ENCODE measurements at places on chromosomes 6 and 20. TPM values are rescaled to one million over a fixed set of nuclear protein-coding genes. Genes with fewer than 3 reads are reported as not detected.
A peak's percentile ranks its signal among the peaks of the same experiment; 100 is the strongest.

The ARMH2 gene
- not detected for total RNA-seq

GRCh38 chr6:152952866-152953509 lies 29.9 kb downstream of the FBXO5 start:
- peak; percentile 13 for DNase-seq

DNA sequence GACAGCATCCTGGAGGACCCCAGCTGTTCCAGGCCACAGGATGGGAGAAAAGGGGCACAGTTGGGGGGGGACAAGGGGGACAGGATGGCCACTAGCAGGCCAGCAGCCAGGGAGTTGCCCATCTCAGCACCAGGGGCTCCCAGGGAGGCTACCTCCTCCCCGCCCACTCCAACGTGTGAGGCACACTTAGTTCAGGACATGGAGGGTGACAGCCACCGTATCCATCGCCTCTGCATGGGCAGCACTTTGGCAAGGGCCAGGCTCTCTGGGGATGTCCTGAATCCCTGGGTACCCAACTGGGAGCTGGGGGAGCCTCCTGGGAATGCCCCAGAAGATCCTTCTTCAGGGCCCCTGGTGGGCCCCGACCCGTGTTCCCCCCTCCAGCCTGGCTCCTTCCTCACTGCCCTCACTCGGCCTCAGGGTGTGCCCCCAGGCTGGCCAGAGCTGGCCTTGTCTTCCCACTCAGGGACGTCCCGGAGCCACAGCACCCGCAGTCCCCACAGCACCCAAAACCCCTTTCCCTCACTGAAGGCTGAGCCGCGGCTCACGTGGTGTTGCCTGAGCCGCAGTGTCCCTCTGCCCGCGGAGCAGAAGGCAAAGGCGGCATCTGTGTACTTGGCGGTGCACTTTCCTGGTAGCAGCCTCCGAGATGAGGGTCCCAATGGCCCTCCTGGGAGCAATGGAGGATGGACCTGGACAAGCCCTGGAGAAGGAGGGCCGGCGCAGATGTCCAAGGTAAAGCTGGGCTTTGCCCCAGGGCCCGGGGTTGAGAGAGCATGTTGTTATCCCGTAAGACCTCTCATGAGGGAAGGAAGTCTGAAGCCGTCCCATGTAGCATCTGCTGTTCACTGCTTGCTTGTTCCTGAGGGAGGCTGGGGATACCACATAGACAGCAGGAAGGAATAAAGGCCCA lies 30.7 kb downstream of the ZNF831 start:
- no peak for DNase-seq

DNA sequence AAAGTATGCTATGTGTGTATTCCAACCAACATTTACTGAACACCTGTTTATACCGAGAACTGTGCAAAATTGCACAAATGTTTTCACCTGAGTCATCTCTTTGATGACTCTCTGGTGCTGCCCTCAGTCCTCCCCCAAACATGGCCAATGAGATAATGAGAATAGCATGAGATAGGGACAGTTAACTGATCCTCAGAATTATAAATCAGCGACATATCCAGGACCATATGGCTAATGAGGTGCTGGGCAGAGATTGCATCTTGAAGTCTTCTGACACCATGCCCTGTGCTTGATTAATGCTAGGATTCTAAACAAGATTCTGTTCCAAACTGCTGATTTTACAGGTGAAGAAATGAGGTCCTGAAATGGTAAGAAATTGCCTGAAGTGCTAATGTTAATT lies 13.0 kb downstream of the CLVS2 start:
- DNase-seq = no peak

DNA sequence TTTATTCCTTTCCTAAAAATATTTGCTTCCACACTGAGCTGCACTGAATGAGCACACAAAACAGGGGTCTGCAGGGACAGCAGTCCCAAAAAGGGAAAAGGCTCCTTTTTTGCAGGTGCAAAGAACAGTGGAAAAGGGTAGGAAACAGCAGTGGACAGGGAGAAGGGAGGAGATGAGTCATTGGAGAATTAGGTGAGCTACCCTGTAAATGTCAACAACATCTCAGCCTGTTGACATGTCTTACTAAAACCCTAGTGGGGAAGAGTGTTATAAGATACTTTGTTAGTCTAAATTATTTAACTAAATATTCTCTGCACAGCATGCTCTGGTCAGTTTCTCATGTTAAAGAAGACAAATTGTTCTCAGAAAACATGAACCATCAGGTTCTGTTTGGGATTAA lies 151.5 kb upstream of the FBXL4 start:
- no peak for DNase-seq

The DCDC2 gene
- 0.13 TPM for total RNA-seq

DNA sequence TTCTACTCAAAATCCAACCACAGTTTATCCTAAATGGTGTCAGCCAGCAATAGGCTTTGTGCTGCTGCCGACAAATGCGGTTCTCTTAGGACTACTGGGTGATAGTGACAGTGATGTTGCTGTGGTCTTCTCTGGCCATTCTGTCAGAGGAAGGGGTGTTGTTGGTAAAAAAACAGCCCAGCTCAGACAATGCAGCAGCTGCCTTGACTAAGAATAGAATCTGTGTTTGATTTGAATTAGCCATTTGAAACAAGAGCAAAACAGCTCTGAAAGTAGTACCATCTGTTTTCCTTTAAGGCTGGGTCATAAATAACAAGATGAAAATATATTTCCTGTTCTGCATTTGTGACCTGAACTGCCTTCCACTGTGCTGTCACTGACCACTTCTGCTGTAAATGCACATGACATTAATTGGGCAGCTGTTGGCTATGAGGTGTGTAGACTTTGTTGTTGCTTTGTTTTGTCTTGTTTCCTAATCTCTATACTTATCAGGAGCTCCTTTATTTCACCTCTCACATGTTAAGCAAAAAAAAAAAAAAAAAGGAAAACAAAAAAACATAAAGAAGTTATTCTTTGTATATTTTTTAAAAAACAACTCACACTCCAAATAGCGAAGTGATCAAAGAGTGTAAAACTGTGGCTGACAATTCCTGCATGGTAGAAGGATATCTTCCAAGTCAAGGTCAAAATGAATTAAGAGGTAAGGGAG lies 497.8 kb upstream of the ARID1B start:
- no peak for DNase-seq

The PAK5 gene
- 0.10 TPM for total RNA-seq

- no peak for DNase-seq
Observed at GRCh38 chr20:33231237-33231636, 4.6 kb upstream of the BPIFA1 start.

The SOX18 gene
- 149 TPM for total RNA-seq

GRCh38 chr6:73743081-73743480 lies 47.1 kb downstream of the CD109 start:
- DNase-seq = no peak

DNA sequence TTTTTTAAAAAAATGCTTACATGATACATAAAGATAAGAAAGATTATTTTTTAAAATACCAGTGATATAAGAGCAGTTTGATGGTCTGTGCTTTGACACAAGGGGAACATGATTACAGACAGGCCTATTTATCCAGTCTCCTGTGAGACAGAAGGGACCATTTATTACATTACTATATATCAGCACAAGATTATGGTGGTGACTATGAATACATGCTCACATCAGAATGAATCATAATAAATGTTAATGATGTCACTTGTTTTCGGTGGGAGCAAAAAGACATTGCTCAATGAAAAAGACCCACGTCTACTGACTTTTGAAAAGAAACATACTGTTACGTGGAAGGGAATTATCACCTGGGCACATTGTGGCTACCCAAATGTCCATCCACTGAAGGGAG lies 455.1 kb downstream of the CDC5L start:
- no peak for DNase-seq

GRCh38 chr6:136862662-136863061 lies 40.3 kb downstream of the PEX7 start:
- no peak for DNase-seq

DNA sequence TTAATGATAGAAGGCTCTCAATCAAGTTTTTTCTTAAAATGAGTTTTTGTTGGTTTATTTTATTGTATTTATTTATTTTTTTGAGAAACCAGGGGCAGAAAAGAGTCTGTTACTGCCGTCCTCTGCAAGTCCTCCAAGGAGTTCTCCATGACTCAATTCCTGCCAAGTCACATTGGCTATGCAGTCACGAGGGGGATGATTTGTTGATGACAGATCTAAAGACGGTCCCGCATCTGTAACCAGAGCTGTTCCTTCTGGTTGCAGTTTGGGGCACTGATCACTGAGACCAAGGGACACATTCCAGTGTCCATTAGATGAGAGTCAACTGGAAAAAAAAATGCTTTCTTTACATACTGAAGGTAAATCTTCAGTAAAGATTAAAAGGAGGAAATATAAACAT lies 13.9 kb upstream of the TSHZ2 start:
- no peak for DNase-seq

- DNase-seq = no peak
Observed at GRCh38 chr6:1850121-1850839, 240.6 kb downstream of the FOXC1 start.

- peak; percentile 49 for DNase-seq
Observed at GRCh38 chr6:159110013-159110412, 59.2 kb upstream of the FNDC1 start.

DNA sequence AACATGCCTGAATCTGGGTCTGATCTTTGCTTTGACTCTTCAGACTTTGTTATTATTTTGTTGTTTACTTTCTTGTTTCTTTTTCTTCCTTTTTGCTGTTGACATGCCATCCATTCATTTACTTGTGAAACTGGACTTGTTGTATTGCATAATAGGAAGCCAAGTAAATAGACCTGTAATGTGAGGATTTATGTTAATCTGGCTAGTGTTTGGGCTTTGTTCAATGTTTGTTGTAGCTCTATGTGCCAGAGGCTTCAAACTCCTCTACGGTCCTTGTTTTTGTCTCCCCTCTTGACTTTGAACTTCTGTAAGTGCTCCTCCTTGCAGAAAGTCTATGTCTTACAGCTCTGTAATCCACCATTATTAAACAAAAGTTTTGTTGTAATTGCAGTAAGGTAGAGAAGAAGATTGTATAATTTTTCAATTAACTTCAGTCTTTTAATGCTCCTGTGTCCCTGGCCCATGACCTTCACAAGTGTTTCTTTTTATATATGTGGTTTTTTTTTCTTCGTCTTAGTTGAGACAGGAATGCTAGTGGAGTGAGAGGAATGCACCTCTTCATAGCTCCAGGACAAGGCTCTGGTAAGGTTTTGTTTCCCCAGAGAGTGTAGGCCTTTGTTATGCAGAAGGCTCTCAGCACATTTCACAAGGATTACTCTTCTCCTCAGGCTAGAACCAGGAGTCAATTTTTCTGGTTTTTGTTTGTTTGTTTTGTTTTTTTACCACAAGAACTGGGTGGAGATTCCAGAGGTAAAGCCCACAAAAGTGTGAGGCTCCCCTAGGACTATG lies 1061.8 kb upstream of the CITED2 start:
- no peak for DNase-seq

DNA sequence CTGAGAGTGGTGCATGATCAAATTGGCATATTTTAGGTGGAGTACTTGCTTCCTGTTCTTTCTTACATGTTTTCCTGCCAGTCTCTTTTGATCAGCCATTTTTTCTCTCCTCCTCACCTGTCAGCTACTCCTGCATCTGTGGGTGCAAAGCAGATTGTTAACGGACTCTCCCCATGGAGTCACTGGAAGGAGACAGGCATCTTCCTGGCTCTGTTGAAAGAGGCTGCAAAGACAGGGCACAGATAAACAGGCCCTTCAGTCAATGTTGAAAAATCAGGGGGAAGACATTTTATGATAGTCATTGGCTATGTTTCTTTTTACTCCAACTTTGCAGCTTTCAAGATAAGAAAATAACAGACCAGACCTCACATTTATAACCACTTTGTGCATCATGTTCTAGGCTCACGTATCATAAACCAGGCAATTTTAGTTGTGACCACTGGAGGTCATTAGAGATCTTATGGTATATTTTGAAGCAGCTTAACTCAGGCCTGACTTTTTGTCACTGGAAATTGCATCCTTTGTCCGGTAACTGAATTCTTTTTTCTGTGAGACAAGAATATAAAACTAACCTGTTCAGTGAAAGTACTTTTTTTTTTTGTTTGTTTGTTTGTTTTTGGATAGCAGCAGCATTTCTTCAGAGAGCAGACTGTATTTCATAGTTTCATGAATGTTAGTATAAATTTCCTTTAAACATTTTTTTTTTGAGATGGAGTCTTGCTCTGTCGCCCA lies 20.1 kb downstream of the ECT2L start:
- no peak for DNase-seq

The SLC17A3 gene
- 0.23 TPM for total RNA-seq

GRCh38 chr6:160979061-160979708 lies 12.4 kb upstream of the MAP3K4 start:
- no peak for DNase-seq

The WFDC5 gene
- not detected for total RNA-seq

DNA sequence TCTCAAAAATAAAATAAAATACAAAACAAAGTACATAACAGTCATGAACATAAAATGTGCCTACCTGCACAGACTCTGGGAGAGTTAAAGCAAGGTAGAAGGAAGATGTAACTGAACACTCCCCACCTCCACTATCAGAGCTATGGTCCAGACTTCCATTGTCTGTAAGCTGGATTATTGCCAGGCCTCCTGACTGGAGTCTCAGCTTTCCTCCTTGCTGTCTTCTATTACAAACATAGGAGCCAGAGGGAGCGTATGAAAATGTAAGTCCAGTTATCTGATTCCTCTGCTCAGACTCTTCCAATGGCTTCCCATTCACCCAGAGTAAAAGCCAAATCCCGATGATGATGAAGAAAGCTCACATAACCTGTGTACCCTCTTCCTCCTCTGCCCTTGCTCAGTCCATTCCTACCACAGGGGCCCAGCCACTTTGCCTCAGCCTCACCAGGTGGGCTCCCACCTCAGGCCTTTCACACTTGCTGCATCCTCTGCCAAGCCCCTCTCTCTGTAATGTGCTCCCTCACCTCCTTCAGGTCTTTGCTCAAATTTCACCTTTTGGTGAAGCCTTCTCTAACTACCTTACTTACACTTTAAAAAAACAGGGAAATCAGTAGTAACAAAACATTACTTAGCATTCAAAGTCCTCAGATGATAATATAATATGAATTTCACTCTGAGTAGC lies 194.1 kb downstream of the RIMS1 start:
- no peak for DNase-seq

DNA sequence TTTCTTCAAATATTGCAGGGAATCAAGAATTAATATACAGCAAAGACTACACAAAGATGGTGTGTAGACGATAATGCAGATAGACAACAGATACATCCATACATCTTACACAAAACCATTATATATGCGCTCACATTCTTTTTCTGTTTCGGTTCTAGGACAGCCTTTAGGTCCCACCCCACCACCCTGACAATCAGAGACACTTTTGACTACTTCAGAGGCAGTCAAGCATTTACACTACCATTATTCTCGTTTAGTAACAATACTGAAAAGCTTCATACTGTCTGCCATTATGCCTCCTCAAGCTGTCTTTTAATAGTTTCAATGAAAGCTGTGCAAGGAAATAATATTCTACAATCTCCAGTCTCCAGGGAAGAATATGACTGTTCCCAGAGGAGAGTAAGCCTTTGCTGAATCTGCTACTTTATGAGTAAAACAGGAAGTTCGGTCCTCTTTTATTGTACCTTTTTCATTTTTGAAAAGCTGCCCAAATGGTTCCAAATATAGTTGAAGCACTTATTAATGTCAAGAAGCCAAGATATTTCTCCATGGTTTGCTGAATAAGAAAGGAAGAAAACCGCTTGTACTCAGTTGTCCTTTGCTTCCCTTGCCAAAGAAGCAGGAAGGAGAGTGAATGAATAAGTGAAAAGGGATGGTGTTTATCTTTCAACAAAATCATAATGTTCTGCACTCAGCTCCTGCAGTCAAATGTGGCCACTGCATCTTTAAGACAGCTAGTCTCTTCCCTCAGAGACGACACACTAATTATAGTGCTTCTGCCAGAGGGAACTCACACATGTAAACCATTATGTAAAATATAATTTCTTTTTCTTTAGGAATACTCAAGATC lies 468.3 kb downstream of the CDC5L start:
- DNase-seq = no peak

The OR2B6 gene
- not detected for total RNA-seq

- DNase-seq = peak; percentile 80
Observed at GRCh38 chr6:81753711-81754577, 1.5 kb upstream of the TENT5A start.

The MEI4 gene
- total RNA-seq = 0.38 TPM

All from endothelial cell (in vitro differentiated cells).